ENCODE measurements at places on chromosomes 13 and 19. TPM values are rescaled to one million over a fixed set of nuclear protein-coding genes. Genes with fewer than 3 reads are reported as not detected.

The SHISA7 gene
- total RNA-seq: not detected

The TRPC4 gene
- total RNA-seq: 2.6 TPM

DNA sequence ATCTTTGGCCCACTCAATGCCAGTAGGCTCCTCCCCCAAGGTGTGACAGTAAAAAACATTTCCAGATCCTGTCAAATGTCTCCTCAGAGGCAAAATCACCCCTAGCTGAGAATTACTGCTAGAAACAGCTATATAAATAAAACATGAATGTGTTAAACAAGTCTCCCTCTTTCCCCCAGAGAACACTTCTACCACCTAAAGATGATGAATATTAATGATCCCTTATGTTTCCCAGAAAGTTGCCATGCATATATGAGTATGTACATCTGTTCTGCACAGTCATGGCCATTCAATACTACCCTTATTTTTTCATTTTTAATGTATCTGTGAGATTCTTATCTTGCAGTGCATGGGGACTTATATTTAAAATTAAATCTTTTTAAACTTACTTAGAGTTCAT is 230.0 kb downstream of the SHISA2 start:
- no peak overlapping the region for H3K27ac ChIP-seq
- H3K4me1 ChIP-seq: no peaks in the 10 kb centered on the region
- H3K4me3 ChIP-seq: no peak overlapping the region
- DNase-seq: no peak

GRCh38 chr13:74667656-74668203 is 533.5 kb upstream of the KLF12 start:
- H3K4me1 ChIP-seq: no peaks in the 10 kb centered on the region
- no peak for DNase-seq
- H3K36me3 ChIP-seq: no peaks in the 10 kb centered on the region
- H3K4me3 ChIP-seq: no peak overlapping the region

GRCh38 chr13:23799945-23800344 is 89.3 kb downstream of the MIPEP start:
- DNase-seq: no peak
- H3K4me3 ChIP-seq: no peak overlapping the region
- no peaks in the 10 kb centered on the region for H3K27me3 ChIP-seq
- H3K27ac ChIP-seq: no peak overlapping the region
- peaks cover 6% of the 10 kb centered on the region for H3K4me1 ChIP-seq
- no peaks in the 10 kb centered on the region for H3K36me3 ChIP-seq

Measured in body of pancreas (tissue), 4 donors.